ENCODE measurements at places on chromosomes 11 and 22.

DNA sequence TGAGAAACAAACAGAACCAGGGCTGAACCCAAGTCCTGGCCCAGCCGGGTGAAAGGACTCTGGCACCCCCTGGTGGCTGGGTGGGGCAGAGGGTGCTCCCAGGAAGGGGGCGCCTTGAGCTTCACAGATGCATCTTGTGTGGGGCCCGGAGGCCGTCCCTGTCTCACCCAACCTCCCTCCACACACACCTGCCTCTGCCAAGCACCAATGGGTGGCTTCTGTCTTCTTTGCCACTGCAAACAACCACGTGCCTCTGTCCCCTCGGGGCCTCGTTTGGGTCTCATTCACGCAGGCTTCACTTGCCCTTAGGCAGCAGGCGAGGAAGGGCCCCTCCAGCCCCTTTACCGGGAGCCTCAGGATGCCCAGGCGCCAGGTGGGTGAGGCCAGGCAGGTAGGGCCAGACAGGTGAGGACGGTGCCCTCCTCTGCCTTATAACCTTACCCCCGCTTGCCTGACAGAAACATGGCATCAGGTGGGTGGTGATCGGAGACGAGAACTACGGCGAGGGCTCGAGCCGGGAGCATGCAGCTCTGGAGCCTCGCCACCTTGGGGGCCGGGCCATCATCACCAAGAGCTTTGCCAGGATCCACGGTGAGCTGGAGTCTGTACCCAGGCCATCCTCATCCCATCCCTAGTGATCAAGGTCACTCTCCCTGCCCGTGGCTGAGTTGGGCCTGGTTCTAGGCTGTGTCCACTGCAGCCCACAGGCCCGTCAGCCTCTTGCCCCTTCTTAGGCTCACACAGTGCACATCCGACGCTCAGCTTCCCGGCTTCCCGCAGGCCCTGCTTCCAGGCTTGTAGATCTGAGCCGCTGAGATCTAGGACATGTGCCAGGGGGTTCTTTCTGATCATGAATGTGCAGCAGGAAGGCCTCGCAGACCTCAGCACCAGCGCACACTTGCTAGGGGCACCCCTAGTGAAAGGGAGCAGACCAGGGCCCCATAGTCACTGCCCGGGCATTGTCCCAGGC is 17.2 kb downstream of the POLR3H start:
- no peak for DNase-seq

- no peak for DNase-seq
Observed at GRCh38 chr22:28147401-28147800, 228.3 kb upstream of the PITPNB start.

DNA sequence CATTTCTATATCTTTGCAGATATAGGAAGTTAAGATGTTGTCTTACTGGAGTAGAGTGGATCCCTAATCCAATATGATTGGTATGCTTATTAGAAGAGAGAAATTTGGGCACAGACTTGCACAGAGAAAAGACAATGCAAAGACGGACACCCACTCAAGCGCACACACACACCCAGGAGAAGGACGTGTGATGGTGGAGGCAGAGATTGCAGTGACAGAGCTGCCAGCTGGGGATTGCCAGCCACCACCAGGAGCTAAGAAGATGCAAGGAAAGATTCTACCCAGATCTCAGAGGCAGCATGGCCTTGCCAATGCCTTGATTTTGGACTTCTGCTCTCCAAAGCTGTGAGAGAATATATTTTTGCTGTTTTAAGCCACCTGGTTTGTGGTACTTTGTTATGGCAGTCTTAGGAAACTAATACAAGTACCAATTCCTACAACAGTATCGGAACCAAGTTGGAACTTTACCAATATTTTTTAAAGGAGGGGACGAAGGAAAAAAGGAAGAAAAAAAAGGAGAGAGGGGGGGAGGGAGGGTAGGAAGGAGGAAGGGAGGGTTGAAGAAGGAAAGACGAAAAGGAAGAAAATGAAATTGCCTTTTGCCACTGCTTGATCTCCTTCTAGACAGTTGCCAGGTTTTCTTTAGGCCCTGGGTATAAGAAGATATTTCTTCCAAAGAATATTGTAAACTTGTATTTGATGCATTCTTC is 334.0 kb downstream of the BUD13 start:
- no peak for DNase-seq

DNA sequence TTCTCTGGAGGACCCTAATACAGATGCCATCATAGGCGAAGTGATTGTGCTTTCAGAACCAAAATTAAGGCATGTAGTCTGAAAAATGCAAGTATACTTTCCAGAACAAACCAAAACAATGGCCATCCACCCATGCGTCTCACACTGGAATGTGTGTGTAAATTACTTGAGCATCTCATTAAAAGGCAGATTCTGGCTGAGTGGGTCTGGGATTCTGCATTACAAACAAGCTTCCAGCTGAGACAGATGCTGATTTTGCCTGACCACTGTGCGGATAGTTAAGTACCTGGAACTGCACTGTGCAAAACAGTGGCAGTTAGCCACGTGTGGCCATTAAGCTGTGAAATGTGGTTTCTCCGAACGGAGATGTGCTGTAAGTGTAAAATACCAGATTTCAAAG is 26.2 kb downstream of the RRP7A start:
- no peak for DNase-seq

Data from tibial nerve (tissue), 4 donors.